ENCODE measurements at places on chromosomes 4 and X. TPM values are rescaled to one million over a fixed set of nuclear protein-coding genes. Genes with fewer than 3 reads are reported as not detected.

GRCh38 chrX:2542826-2543521 lies 42.2 kb upstream of the DHRSX start:
- H3K27ac ChIP-seq, result no peak overlapping the region
- no peak overlapping the region for H3K4me3 ChIP-seq
- DNase-seq, result no peak
- no peaks in the 10 kb centered on the region for H3K27me3 ChIP-seq
- no peaks in the 10 kb centered on the region for H3K36me3 ChIP-seq
- H3K4me1 ChIP-seq, result no peaks in the 10 kb centered on the region

DNA sequence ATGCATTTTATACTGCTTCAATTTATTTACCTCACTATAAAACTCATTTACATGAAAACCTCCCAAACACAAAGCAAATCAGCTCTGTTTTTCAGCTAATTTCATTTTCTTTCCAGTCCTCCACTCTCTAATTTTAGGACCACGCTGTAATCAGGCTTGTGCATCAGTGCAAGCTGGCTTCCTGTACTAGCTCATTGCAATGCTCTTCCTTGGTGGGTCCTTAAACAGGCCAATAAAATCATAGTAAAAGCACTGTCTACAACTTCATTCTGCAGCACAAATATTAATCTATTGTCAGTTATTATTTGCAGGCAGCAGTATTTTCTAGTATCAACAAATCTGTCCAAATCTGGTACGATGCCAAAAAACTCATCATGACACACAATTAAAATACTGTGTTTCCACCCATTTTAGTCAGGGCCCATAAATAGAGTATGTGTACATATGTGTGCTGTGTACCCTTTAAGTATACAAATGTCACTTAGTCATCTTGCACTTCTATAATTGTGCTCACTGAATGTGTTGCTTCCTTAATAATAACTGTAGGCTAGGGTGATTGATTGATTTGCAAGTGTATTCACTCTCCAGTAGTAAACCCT lies 178.2 kb upstream of the HCCS start:
- DNase-seq, result no peak
- H3K27me3 ChIP-seq, result no peaks in the 10 kb centered on the region
- H3K4me1 ChIP-seq, result no peaks in the 10 kb centered on the region
- H3K27ac ChIP-seq, result no peak overlapping the region
- H3K36me3 ChIP-seq, result no peaks in the 10 kb centered on the region

GRCh38 chr4:178165951-178166308 lies 723.7 kb upstream of the AGA start:
- DNase-seq, result no peak
- no peaks in the 10 kb centered on the region for H3K27me3 ChIP-seq
- H3K27ac ChIP-seq, result no peak overlapping the region
- H3K4me1 ChIP-seq, result no peaks in the 10 kb centered on the region

Gene BCORL1
- total RNA-seq, result 26.9 TPM

Gene SH3BP2
- total RNA-seq, result 75.4 TPM
